Right lung (tissue), 10 donors: ENCODE measurements at places on chromosomes 12 and 14.

GRCh38 chr12:125203145-125203765 lies 138.0 kb downstream of the AACS start:
- no peak for DNase-seq

GRCh38 chr12:100987552-100988521 lies 193.3 kb downstream of the ANO4 start:
- no peak for DNase-seq

DNA sequence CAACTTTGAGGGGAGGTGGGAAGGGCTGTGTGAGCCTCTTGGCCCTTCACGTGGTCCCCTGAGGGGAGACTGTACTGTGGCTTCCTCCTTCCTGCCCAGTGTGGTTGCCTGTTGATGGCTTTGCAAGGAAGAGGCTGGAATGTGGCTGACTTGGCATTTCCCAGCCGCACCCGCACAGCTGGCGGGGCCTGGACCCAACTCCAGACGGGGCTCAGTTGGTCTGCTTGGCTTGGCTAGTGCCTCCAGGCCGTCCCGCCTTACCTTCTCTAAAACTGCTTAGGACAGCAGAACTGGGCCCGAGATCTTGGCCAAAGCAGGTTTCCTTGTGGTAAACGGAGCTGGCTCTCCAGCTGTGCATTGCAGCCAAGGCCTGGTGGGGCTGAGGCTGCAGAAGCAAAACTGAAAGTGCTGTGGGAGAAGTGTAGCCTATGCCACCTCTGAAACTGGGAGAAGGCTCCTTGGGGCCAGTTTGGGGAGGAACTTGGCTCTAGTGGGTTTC lies 139.5 kb downstream of the SMOC1 start:
- no peak for DNase-seq

GRCh38 chr14:103562429-103563225 lies at the start of the genes BAG5 and COA8:
TSS of gene BAG5 (minus strand) at chr14:103562657. CDS start at chr14:103561164, 1,493 bp downstream.
TSS of gene COA8 (plus strand) at chr14:103562960. CDS start at chr14:103563002, 42 bp downstream.
- peak; percentile 78 for DNase-seq

DNA sequence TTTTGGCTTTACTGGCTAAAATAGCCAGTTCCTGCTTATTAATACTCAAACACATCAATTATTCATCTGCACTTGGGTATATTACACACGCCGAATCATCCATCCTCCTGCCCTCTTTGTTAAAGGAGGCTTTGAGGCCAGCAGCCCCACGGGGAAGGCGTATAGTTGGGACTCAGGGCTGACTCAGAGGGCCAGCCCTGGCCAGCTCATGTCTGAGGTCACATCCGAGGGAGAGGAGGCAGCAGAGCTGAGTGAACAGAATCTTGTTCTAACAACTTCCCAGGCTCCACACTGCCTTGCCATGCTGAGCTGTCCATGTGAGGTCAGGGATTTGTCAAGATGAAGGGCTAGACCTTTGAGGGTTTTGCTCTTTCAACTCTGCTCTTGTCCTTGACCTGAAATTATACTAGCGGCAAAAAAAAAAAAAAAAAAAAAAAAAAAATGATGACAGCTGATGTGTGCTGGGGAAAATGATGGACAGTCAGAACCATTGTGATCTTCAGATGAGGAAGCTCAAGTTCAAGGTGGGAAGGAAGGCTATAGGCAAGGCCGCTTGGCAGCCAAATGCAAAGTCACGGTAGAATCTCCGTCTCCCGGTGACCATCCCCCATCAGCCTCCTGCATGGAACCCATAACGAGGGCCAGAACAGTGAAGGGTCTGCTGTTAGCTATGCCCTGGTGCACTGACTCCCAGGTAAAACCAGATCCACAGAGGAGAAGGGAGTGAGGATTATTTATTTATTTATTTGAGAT lies 12.5 kb upstream of the MARK3 start:
- no peak for DNase-seq

GRCh38 chr14:35986219-35986573 lies 160.1 kb downstream of the BRMS1L start:
- DNase-seq = no peak

DNA sequence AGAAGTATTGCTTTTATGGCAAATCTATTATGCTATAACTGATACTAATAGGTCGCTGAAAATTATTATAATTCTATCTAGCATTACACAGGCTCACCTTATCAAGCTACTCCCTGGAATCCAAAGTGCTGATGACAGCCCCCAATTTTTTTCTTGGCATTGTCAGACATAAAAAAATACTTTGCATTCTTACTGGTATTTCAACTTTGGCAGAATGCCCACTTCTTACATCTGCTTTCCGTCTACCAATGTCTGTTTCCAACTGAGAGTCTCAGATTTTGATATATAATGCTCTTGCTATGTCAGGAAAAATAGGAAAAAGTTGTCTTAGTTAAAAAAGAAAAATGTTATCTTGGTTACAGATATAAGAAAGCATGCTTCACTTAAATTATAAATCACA lies 615.4 kb downstream of the C12orf50 start:
- DNase-seq = peak; percentile 20

- DNase-seq = no peak
Measured at GRCh38 chr12:87897662-87898061, 131.5 kb downstream of the C12orf50 start.

GRCh38 chr14:59863806-59864525 lies 6.6 kb downstream of the RTN1 start:
- DNase-seq = no peak

DNA sequence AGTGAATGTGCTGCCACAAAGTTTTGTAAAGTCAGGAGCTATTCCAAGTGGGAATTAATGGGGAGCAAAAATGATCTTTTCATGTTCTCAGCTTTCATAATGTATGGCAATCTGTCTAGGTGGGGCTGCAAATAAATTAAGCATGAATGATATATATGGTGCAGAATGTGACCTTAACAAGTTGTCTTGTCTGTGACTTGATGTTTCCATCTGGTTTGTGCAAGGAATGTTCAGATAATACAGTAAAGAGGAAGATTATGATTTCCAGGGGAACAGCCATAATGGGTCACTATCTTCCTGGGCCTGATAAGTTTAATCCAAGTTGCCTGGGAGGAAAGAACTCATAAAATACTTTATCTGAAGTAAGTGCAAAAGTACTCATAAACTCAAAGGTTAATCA lies 1815.8 kb upstream of the FLRT2 start:
- no peak for DNase-seq

DNA sequence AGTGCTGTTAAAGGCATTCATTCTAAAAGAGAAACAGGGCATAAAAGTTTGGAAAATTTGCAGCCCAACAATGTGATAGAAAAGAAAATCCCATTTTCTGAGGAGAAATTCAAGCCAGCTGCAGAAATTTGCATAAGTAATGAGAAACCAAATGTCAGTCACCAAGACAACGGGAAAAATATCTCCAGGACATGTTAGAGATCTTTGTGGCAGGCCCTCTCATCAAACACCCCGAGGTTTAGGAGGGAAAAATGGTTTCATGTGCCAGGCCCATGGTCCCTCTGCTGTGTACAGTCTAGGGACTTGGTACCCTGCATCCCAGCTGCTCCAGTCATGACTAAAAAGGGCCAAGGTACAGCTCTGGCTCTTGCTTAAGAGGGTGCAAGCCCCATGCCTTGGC lies 251.0 kb upstream of the FAR2 start:
- no peak for DNase-seq

- no peak for DNase-seq
Measured at GRCh38 chr14:105272623-105273022, 24.3 kb downstream of the BTBD6 start.

- DNase-seq = peak; percentile 73
Measured at GRCh38 chr12:31324845-31325523, 966 bp downstream of the SINHCAF start.

DNA sequence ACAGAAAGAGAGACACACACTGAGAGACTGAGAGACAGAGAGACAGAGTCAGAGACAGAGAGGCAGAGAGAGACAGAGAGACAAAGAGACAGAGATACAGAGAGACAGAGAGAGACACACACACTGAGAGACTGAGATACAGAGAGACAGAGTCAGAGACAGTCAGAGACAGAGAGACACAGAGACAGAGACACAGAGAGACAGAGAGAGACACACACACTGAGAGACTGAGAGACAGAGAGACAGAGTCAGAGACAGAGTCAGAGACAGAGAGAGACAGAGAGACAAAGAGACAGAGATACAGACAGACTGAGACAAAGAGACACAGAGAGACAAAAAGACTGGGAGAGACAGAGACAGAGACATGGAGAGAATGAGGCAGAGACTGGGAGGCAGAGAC lies 90.0 kb downstream of the GALNT9 start:
- DNase-seq = no peak

GRCh38 chr14:39491134-39491571 lies 58.9 kb upstream of the FBXO33 start:
- no peak for DNase-seq

- no peak for DNase-seq
Measured at GRCh38 chr12:49010092-49010668, 8.4 kb downstream of the PRKAG1 start.

DNA sequence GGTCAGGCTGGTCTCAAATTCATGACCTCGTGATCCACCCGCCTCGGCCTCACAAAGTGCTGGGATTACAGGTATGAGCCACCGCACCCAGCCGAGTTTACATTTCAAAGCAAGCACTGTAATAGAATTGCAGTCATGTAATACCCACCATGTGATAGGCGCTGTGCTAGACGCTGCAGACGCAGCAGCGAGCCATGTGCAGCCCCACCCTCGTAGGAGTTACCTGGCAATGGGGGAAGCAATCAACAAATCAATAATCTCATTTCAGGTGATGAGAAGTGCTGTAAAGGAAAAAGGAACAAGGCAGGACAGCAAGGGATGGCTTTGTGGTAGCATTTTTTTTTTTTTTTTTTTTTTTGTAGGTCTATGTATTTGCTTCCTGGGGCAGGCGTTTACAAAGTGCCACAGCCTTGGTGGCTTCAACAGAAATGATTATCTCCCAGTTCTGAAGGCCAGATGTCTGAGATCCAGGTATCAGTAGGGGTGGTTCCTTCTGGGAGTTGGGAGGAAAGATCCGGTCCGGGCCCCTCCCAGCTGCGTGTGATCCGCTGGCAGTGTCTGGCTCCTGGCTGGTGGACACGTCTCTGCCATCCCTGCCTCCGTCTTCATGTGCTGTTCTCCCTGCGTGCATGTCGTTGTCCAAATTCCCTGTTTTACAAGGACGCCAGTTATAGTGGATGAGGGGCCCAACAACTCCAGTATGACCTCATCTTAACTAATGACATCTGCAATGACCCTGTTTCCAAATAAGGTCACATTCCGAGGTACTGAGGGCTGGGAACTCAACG lies 72.8 kb downstream of the TNFAIP2 start:
- DNase-seq = no peak

- DNase-seq = no peak
Measured at GRCh38 chr12:121011820-121012219, 4.5 kb downstream of the C12orf43 start.

DNA sequence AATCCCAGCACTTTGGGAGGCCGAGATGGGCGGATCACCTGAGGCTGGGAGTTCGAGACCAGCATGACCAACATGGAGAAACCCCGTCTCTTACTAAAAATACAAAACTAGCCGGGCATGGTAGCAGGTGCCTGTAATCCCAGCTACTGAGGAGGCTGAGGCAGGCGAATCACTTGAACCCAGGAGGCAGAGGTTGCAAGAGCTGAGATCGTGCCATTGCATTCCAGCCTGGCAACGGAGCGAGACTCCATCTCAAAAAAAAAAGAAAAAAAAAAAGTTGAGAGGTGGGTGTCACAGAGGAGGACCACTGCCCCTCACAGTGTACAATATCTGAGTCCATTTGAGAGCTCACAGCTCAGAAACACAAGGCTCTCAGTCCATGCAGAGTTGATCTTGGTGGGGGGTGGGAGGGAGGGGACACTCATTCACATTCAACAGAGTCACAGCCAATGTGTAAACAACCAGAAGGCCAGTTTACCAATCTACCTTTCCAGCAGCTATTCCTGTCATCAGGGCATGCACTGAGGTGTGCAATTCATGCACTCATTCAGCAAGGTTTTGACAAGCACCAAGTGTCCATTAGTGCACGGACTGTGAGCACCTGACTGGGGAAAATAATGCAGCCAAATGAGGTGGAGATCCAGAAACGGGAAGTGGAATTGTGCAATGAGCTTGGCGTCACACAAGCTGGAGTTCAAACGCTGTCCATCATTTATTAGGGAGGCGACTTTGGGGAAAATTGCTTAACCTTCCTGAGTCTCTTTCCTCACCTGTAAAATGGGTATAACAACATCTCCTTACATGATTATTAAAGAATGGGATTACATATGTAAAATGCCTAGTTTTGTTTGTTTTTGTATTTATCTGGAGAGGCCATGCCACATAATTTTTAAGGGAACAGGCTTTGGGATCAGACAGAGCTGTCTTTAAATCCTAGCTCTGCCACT lies 4.4 kb upstream of the EIF5 start:
- peak; percentile 24 for DNase-seq

GRCh38 chr14:102523569-102524450 lies 14.2 kb upstream of the ANKRD9 start:
- DNase-seq = no peak

DNA sequence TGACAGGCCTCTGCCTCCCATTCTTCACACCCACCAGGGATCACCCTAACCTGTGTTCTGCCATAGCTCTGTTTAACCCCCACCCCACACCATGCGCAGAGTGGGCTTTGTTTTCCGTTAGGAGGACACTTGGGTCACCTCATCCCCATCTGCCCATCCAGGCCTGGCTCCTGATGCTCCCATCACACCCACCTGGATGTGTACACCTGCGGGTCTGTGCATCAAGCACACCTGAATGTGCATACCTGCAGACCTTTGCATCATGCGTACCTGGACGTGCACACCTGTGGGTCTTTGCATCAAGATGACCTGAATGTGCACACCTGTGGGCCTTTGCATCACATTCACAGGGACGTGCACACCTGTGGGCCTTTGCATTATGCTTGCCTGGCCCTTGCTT lies 835.8 kb upstream of the TMEM132C start:
- DNase-seq = no peak

DNA sequence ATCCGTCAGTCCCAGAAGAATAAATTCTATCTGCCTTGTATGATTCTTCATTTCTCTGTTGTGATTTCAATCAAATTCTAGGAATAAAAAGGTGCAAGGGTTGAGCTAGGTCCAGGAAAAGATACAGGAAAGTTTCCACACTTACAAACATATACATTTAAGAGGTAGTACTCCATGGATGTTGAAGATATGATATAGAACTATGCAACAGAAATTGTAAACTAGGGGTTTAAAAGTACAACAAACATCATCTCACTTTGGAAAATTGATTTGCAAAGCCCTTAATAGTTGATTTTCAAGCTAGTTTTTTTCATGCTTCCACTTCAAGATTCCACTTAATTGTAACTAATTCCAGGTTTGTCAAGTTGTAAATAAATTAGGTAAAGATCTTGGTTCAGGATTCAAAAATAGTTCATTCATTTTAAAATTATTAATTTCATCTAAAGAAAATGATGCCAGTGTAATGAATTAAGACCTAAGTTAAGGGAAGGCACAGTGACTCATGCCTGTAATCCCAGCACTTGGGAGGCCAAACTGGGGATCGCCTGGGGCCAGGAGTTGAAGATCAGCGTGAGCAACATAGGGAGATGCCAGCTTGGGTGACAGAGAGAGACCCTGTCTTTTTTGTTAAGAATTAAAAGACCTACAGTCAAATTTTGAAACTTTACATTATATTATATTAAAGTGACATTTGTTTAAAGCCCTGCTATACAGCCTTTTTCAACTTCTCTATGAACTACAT lies at the start of gene OR6C70:
OR6C70 (minus strand) TSS at position 51 of the 742 bp plus-strand sequence; CDS start at position 51, 0 bp downstream.
- no peak for DNase-seq

- DNase-seq = no peak
Measured at GRCh38 chr12:131287015-131287937, 333.6 kb downstream of the ADGRD1 start.
